ENCODE measurements at places on chromosomes 5 and 9. TPM values are rescaled to one million over a fixed set of nuclear protein-coding genes. Genes with fewer than 3 reads are reported as not detected.
A peak's percentile ranks its signal among the peaks of the same experiment; 100 is the strongest.

- DNase-seq, result no peak
Measured at GRCh38 chr5:33824516-33825195, 67.1 kb downstream of the ADAMTS12 start.

GRCh38 chr5:67657055-67657454 is 460.5 kb upstream of the CD180 start:
- DNase-seq, result no peak

Gene ITK
- 3.1 TPM for total RNA-seq

Gene SLC27A4
- total RNA-seq, result 76.9 TPM

DNA sequence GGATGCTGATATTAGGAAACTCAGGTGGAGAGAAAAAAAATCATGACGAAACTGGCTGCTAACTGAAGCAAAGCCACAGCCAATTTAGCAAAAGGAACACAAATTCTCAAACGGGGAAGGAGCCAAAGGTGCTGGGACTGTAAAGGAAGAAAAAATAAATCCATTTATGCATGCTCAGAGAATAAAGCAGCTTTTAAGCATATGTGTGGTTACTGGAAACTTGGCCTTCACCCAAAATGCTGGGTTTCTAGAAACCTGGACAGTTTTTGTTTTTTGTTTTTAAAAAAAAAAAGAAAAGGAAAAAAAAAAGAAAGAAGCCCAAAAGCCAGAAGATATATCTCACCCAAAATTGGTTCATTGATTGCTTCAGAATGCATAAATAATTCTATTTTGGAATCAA is 8.0 kb downstream of the WHRN start:
- no peak for DNase-seq

DNA sequence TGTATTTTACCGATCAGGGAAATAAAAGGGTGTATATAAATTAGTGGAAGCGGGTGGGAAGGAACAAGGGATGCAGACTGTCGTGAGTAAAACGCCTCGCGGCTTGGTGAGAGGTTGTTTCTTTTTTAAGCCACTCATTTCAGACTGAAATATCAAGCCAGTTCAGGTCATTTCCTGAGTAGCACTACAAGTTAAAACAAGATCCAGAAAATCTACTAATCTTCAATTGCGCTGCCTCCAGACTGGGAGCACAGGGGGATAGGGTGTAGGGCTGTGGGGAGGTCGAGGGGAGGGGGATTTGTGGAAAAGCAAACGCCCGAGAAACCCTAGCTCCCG is 140.8 kb downstream of the TSSK1B start:
- DNase-seq, result no peak

DNA sequence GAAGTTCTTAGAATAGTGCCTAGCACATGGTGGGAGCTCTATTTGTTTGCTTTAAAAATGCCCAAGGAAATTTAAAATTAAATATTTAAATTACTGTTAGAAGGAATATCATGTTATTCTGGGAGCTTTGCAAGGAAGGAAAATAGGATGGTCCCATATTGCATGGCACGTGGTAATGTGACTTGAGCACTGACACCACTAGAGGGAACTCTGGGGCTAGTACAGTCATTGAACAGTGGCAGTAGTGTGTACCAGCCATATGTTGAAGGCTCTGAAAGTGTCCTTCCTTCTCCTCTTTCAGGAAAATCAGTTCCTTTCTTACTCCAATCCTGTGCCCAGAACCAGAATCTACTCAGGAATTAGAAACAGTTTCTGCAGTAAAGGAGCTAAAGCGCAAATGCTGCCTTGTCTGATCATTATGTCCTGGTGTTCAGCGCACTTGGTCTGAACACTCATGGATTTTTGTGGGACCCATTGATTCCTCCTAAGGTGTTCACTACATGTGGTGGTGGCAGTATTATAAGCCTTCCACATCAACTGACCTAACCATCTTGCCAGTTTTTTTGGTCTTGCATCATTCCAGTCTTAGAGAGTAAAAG is 54.1 kb downstream of the GDA start:
- DNase-seq, result no peak

Gene RFESD
- total RNA-seq, result 4.6 TPM

Gene LSM11
- 3.8 TPM for total RNA-seq

Gene SLC6A18
- not detected for total RNA-seq

DNA sequence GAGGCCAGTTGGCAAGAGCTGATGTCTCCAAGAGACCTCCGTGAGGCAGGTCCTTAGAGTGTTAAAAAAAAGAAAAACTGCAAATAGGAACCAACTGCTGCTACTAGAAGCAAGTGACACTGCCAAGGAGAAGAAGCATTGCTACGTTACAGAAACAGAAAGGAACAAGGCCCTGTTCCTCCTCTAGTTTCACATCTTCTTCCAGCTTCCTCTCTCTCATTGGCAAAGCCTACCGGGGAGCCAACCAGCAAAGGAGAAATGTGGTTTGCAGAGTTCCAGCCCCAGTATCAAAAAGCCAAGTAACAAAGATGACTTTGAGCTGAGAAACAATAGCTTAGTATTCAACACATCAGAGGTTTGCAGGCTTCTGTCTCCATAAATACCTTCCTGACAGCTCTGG is 145.9 kb downstream of the PRELID2 start:
- no peak for DNase-seq

- DNase-seq, result no peak
Measured at GRCh38 chr5:72681781-72682180, 134.7 kb upstream of the TNPO1 start.

DNA sequence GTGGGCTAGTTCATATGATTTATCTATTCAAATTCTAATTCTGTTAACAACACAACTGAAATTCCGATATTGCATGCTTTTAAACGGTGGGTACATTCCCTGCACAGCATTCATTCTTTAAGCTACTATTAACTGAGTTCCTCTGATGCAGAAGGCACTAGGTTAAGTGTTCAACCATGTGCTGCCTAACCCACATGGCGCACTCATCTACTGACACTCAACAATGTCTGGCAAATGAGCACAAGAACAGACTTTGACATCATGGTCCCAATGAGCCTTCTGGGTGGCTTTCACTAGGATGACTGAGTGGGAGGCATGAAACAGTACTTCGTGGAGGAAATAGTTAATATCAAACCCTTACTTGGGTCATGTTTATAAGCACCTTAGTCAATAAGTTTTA is 10.2 kb downstream of the NREP start:
- no peak for DNase-seq

DNA sequence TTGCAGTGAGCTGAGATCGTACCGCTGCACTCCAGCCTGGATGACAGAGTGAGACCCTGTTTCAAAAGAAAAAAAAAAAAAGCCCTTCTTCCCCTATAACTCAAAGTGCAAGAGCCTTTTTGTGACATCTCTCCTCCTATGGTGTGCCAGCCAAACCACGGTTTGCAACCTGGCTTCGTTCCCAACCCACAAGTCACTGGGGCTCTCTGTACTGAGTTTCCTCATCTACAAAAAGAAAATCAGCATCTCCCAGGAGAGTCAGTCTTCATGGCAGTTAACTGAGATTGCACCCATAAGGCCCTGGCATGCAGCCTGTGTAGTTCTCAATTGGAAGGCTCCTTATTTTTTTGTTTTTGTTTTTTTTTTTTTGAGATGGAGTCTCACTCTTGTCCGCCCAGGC is 14.8 kb downstream of the ODF2 start:
- no peak for DNase-seq

Gene ZFP37
- 0.56 TPM for total RNA-seq

Gene NUTM2G
- not detected for total RNA-seq

- no peak for DNase-seq
Measured at GRCh38 chr5:37580106-37580505, 201.0 kb downstream of the WDR70 start.

- no peak for DNase-seq
Measured at GRCh38 chr5:107389130-107389774, 281.5 kb downstream of the EFNA5 start.

DNA sequence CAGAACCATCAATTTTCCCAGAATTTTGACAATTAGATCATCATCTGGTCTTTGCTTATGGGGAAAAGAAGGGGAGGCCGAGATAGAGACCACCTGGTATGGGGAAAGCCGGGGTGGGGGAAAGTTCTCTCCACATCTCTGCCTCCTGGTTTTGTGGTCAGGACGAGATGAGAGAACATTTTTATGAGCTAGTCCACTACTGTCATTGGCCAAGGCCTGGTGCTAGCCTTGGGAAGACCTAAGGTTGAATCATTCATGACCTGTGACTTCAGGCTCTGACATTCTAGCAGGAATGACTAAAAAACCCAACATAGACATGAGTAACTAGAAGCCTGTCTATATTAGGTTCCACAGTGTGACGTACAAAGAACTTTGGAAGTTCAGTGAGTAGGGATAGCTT is 135.2 kb downstream of the PTTG1 start:
- no peak for DNase-seq

DNA sequence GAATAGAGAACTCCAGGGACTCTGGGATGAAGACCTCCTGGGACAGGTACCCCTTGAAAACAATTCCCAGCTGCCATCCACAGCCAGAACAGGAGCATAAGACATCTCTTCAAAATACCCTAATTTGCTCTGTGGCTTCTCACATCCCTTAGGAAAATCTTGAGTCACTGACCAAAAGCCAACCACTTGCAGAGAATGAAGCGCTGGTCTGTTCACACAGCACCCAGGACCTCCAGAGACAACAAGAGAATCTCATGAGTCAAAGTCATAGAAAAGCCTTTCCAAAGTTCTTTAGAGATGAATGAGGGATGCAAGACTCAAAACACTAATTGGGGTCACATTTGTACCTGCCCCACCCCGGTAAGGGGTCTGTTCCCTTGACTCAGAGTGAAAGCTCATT is 210.6 kb downstream of the SEMA5A start:
- DNase-seq, result no peak

Gene LOX
- 48.2 TPM for total RNA-seq

- DNase-seq, result no peak
Measured at GRCh38 chr9:33795819-33796218, 458 bp downstream of the PRSS3 start.

- DNase-seq, result no peak
Measured at GRCh38 chr9:109775516-109775915, 4.5 kb upstream of the PALM2AKAP2 start.

Gene GARIN3
- not detected for total RNA-seq

GRCh38 chr5:111756581-111757354 is at the start of gene NREP:
NREP (minus strand) TSS chr5:111757194; CDS start chr5:111755772, 1,422 bp downstream.
- peak; percentile 36 for DNase-seq

DNA sequence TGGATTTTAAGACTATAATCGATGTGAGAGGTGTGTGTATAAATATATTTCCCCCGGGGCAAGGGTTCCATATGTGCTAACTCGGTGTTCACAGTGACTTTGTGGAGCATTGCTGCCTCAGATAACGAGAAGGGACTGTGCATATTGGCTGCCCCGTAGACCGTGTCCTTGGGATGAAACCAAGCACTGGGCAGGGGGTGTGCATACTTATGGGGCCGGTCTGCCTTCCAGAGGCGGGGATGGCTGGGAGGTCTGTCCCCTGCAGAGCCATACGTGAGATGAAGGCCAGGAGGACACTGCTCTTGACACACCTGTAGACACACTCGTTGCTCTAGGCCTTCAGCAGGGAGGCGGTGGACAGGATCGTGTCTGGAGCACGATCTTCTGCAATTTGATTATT is 56.0 kb upstream of the ZNF354A start:
- no peak for DNase-seq

GRCh38 chr9:88759364-88759763 is 224.4 kb downstream of the NXNL2 start:
- no peak for DNase-seq

Gene TPPP
- total RNA-seq, result 9.4 TPM

Gene ST8SIA4
- total RNA-seq, result 1.3 TPM

Gene CA9
- total RNA-seq, result 0.25 TPM

- DNase-seq, result no peak
Measured at GRCh38 chr5:139162448-139162847, 35.7 kb downstream of the SIL1 start.

Gene FRMD3
- total RNA-seq, result 4.9 TPM

DNA sequence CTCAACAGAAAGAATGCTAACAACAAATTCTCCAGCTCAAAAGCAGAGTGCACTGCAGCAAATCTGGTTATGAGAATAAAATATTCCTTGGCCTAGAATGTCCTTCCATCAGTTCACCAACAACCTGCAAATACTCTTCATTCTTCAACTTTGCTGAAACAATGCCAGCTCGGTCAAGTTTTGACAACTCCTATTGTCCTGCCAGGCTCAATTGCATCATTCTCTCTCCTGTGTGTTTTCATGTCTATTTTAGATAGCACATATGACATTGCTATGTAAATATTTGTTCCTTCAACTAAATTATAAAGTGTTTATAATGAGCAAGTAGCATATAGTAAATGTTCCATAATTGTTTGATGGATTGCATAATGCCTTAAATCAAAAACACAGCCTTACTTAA is 463.8 kb downstream of the TLE1 start:
- no peak for DNase-seq

Gene DENND1A
- total RNA-seq, result 16.0 TPM

GRCh38 chr9:89522261-89522958 is 24.5 kb upstream of the SEMA4D start:
- DNase-seq, result no peak

Gene SH3GL2
- total RNA-seq, result not detected

DNA sequence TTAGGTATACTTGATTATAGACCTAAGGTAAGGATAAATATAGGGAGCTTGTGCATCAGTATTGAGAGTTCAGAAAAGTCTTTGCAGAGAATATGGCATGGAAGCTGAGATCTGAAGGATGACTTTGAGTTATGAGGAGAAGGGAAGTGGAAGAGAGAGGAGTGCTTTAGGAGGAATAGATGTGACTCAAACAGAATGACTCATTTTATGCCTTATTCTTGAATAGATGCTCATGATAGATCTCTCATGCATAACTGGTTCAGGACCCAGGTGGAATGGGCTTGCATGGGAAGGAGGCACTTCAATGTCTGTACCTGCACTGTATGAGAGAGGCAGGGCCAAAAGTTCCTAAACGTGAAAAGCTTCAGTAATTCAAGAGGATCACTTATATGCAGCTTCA is 103.3 kb downstream of the CWC27 start:
- no peak for DNase-seq

GRCh38 chr5:10466446-10467073 is 24.9 kb downstream of the ROPN1L start:
- DNase-seq, result no peak

Gene PCDHGB3
- 6.1 TPM for total RNA-seq

GRCh38 chr9:76808636-76809035 is 44.4 kb downstream of the PCA3 start:
- DNase-seq, result no peak

- no peak for DNase-seq
Measured at GRCh38 chr9:125513303-125513667, 193.7 kb downstream of the MAPKAP1 start.

DNA sequence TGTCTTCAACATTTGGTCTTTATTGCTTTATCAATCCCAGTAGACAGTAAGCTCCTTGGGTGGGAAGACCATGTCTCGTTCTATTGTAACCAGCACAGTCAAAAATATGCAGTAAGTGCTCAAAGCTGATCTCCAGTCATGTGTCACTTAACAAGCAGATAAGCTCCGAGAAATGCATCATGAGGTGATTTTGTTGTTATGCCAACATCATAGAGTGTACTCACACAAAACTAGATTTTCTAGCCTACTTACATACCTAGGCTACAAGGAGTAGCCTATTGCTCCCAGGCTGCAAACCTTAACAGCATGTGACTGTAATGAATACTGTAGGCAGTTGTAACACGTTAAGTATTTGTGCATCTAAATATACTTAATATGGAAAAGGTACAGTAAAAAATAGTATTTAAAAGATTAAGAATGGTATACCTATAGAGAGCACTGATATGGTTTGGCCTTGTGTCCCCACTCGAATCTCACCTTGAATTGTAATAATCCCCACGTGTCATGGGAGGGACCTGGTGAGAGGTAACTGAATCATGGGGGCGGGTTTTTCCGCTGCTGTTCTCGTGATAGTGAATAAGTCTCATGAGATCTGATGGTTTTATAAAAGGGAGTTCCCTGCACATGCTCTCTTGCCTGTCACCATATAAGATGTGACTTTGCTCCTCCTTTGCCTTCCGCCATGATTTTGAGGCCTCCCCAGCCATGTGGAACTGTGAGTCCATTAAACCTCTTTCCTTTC is 39.8 kb upstream of the PCSK5 start:
- no peak for DNase-seq
